ENCODE measurements at places on chromosomes 3 and 15.

DNA sequence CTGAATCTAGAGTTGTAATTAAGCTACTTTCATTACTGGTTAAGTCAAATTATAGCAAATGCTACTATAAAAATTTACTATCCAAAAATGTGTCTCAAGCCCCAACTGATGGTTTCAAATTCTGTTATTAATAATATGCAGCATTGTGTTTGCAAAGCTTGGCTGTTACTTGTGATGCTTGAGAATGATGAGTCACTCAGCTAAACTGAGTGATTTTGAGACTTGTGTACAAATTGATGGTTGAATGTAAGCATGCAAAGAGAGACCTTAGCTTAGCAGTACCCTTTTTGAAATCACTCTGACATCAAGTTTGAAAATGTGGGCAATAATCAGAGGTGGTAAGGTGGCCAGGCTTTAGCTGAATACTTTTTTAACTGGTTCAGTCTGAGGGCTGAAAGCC lies 27.6 kb downstream of the OPA1 start:
- H3K27me3 ChIP-seq = no peaks in the 10 kb centered on the region
- H3K4me3 ChIP-seq = no peak overlapping the region
- H3K27ac ChIP-seq = no peak overlapping the region
- peaks cover 12% of the 10 kb centered on the region for H3K4me1 ChIP-seq

- H3K27ac ChIP-seq = no peak overlapping the region
- H3K4me3 ChIP-seq = no peak overlapping the region
These were observed 13.3 kb downstream of the TLE3 start for GRCh38 chr15:70084461-70084860.

GRCh38 chr3:132622148-132622547 lies 25.1 kb downstream of the ACKR4 start:
- H3K4me3 ChIP-seq = no peak overlapping the region
- no peaks in the 10 kb centered on the region for H3K27me3 ChIP-seq
- H3K27ac ChIP-seq = no peak overlapping the region
- H3K4me1 ChIP-seq = peaks cover 11% of the 10 kb centered on the region
- H3K36me3 ChIP-seq = no peaks in the 10 kb centered on the region
- no peak for DNase-seq

DNA sequence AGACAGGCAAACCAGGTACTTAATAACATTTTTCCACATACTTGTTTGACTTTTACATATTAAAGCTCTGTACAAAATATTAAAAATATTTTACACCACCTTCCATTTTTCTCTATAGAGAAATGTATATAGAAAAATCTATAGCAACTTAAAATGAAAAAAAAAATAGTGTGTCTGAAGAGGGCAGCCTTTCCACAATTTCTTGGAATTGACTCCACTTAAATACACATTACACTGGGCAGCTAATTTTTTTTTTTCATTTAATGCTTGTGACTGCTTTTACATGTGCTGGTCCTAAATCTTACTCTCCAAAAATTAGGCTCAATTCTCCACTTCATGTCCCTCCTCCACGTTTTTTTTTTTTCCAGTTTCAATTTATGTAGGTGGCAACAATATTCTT lies 427.0 kb upstream of the RBMS3 start:
- no peaks in the 10 kb centered on the region for H3K36me3 ChIP-seq
- no peaks in the 10 kb centered on the region for H3K27me3 ChIP-seq

GRCh38 chr3:197940745-197941384 lies 9.1 kb upstream of the RPL35A start:
- H3K27me3 ChIP-seq = no peaks in the 10 kb centered on the region
- peaks cover 4% of the 10 kb centered on the region for H3K36me3 ChIP-seq
- no peak overlapping the region for H3K27ac ChIP-seq
- no peak for DNase-seq
- no peak overlapping the region for H3K4me3 ChIP-seq
- no peaks in the 10 kb centered on the region for H3K4me1 ChIP-seq

Data from adrenal gland (tissue), 19 donors.